ENCODE measurements at places on chromosomes 3 and 15.

DNA sequence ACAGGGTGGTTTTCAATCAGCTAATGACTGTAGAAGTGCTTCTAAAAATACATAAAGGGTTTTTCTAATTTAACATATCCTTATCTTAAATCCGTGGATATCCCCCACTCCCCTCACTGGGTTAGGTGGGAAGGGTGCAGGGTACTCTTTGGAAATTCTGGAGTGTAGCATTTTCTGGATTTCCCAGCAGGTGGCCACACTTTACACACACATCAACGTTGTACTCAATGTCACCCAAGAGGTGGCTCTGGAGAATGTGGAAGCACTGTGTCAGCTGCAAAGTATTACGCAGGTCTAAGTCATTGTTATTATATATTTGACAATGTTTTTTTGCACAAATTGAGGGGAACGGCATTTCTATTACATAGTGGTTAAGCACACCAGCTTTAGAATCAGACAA lies 168.8 kb downstream of the CHDH start:
- no peak for DNase-seq

DNA sequence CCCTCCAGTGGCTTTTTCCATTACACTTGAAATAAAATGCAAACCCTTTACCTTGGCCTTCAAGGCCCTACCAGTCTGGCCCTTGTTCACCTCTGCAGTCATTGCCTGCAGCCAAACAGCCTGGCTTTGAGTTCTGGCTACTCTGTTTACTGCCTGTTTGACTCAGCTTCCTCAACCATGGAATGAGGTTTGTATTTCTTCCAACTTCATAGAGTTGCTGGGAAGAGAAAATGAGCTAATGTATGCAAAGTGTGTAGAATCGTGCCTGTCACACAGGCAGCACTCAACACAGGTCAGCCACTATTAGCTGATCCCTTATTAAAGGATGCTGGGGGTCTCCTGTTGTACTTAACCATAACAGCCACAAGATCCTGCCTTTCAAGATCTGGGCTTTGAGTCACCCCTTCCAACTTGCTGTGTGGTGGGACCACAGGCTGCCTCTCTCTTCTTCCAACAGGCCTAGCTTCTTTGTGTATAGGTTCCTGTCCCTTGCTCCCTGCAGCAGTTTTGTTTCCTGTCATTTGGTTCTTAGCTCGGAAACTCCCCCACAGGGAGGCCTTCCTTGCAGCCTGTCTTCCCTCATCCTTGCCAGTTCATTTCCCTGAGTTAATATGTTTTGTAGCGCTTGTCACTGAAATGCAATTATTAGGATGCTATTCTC lies 6.4 kb downstream of the MED12L start:
- DNase-seq: peak; percentile 53

DNA sequence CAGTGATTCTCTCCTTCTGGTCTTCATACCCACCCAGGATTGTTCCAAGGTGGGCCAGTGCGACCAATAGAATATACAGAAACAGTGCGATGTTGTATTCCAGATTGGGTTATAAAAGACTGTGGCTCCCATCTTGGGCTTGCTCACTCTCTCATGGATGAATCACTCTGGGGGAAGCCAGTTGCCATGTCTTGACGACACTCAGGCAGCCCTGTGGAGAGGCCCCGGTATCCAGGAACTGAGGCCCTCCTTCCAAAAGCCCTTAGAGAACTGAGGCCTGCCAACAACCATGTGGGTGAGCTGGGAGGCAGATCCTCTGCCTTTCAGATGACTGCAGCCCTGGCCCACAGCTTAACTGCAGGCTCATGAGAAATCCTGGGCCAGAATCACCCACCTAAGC lies 57.2 kb downstream of the SH3GL3 start:
- no peak for DNase-seq

DNA sequence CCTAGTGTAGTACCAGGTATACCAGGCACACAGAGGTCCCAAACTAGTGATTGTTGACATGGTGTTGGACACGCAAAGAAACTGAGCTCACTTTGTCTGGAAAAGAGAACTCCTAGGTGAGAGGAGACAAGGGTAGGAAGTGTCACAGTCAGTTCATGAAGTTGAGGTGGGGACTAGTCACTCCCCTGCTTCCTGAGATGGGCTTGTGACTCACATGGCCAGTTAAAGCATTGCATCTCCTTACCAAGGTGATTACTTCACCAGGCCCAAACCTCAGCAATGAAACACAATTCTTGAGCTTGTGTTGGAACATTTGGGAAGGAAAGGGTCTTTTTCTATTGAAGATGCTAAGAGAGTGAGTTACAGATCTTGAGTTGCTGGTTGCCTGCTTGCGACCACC lies 49.2 kb upstream of the RAD18 start:
- no peak for DNase-seq

- DNase-seq: no peak
Observed at GRCh38 chr3:104642827-104643226, 723.9 kb upstream of the ALCAM start.

- DNase-seq: no peak
Observed at GRCh38 chr15:67358812-67359211, 104.2 kb downstream of the IQCH start.

- DNase-seq: no peak
Observed at GRCh38 chr3:29398787-29399186, 117.9 kb downstream of the RBMS3 start.

GRCh38 chr15:20646529-20647142 lies 105.0 kb upstream of the GOLGA6L6 start:
- DNase-seq: no peak

DNA sequence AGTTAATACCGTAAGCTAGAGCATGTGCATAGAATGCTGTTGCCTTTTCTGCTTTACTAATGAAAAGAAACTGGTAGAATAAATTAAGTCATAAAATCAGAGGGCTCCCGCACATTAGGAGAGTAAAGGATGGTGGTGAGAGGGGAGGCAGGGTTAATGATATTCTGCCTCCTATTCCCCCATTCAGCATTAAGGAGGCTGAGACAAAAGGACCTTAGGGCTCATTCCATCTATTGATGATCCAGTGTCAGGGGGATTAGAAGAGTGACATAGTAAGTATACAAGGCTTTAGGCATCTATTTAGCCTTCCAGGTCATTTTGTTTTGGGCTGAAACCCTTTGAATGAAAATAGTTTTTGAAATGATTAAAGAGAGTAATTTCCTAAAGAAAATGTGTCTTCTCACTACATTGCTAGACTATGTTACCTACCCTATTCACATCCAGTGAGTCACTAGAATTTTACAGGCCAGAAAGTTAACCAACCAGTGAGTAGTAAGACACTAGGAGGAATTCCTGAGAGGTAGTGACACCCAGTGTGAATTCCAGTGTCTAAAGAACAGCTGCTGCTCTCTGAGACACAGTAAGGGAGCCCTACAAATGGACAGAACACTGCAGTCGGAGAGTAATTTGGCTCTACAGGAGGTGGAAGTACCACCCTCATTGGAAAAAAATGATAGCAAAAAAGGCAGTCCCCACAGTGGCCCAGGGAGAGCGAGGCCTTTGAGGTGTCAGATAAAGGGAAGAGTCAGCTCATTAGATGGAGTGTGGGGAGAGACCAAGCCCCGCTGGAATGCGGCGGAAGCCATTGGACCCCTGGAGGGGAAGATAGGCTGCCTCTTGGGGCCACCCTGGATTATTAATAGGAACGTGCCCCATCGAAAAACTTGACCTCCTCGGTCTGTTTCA lies 67.6 kb downstream of the TUSC7 start:
- peak; percentile 4 for DNase-seq

GRCh38 chr3:175748087-175748730 lies 889.1 kb downstream of the NAALADL2 start:
- peak; percentile 18 for DNase-seq

DNA sequence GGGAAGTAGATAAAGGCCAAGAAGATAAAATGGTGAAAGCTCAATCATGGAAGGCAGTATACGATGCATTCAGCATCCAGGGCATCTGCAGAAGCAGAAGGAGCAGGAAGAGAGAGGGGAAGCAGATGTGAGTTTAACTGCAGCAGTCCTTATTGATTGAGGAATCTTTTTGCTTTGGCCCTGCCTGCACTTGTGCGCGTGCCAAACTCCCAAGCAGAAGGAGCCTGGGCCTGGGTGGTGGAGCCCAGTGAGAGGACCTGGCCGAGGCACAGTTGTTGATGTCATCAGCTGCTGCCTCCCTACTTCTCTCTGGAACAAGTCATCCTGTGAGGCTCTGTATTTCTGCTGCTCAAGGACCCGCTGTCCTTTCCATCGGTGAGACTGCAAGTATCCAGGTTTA lies 65.5 kb upstream of the ROPN1 start:
- DNase-seq: no peak

GRCh38 chr15:75007216-75007615 lies 11.9 kb downstream of the SCAMP5 start:
- no peak for DNase-seq

- DNase-seq: no peak
Observed at GRCh38 chr3:1611824-1612223, 486.8 kb upstream of the CNTN4 start.

GRCh38 chr3:149792452-149793270 lies at the start of gene ANKUB1:
Gene ANKUB1, minus strand, starts transcription at chr3:149792554. Its CDS starts 188 bp downstream, at chr3:149792366.
- no peak for DNase-seq

DNA sequence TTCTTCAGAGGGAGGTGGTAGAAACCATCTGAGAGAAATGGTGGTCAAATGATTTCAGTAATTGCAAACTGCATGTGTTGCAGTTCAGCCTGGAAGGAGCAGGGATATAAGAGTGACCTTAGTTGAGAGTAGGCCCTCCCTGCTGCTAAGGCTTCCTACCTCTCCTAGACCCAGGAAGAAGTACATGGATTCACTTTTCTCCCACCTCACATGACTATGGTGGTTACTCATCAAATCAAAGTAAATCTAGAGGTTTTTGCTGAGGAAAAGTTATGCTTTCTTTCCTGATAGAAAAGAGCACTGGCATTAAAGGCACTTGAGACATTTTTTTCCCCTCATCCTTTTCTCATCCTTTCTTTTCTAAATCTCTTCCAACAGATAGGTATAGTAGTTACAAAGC lies 43.2 kb upstream of the LEKR1 start:
- DNase-seq: no peak

GRCh38 chr15:67967871-67968431 lies 86.2 kb upstream of the PIAS1 start:
- peak; percentile 50 for DNase-seq

- no peak for DNase-seq
Observed at GRCh38 chr3:11903047-11903446, 56.4 kb upstream of the TAMM41 start.

GRCh38 chr15:67880651-67881182 lies 40.9 kb upstream of the RNU6-1 start:
- DNase-seq: no peak

DNA sequence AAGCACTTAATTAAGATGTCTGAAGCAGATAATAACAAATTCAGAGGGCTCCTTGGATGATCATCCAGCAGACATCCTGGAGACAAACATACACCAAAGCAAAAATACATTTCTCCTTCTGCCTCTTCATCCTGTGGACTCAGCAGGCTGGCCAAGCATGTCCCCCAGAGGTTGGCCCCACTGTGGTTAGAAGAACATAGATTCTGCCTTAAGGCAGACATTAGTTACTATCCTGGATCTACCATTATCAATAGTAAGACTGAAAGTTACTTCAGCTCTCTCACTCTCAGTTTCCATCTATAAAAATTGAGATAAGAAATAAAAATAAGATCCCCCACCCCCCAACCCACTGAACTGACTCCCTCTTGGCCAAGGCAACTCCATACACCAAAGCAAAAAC lies 28.6 kb upstream of the TGFBR2 start:
- DNase-seq: no peak

- no peak for DNase-seq
Observed at GRCh38 chr3:151320131-151320530, 3.5 kb upstream of the GPR87 start.

DNA sequence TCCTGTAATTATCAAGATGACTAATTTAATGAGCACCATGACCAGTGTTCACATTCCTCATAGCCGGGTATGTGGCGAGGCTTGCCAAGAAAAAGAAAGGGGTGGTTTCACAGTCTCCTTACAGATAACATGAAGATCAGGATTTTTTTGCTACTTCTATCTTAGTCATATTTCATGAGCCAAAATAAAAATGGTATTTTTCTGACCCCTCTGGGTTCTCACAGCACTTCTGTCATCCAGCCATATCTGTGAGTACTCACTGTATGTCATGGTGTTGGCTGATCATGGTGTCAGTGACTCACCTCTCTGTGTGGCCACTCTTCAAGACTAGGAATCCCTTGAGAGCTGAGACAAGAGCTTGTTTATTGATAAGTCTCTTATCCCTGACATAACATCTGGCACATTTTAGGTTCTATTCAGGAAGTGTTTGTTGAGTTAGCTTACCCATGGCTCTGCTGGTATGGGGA lies 130.5 kb upstream of the LMCD1 start:
- peak; percentile 80 for DNase-seq

DNA sequence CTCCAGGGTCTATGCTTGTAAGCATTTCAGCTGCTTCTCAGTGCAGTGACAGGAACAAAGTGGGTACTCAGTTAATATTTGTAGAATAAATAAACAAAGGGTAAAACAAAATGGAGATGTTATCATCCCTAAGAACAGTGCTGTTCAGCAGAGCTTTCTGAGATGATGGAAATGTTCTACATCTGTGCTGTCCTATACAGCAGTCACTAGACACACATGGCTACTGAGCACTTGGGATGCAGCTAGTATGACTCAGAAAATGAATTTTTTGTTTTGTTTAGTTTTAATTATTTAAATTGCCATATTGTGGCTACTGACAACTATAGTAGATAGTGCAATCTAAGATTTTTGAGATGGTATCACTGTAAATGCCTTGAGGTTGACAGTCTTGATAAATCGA lies 283.8 kb upstream of the ADAMTS9 start:
- no peak for DNase-seq

- DNase-seq: peak; percentile 73
Observed at GRCh38 chr3:41202834-41203345, 3.6 kb downstream of the CTNNB1 start.

GRCh38 chr3:193520738-193521137 lies 34.0 kb downstream of the ATP13A4 start:
- no peak for DNase-seq

DNA sequence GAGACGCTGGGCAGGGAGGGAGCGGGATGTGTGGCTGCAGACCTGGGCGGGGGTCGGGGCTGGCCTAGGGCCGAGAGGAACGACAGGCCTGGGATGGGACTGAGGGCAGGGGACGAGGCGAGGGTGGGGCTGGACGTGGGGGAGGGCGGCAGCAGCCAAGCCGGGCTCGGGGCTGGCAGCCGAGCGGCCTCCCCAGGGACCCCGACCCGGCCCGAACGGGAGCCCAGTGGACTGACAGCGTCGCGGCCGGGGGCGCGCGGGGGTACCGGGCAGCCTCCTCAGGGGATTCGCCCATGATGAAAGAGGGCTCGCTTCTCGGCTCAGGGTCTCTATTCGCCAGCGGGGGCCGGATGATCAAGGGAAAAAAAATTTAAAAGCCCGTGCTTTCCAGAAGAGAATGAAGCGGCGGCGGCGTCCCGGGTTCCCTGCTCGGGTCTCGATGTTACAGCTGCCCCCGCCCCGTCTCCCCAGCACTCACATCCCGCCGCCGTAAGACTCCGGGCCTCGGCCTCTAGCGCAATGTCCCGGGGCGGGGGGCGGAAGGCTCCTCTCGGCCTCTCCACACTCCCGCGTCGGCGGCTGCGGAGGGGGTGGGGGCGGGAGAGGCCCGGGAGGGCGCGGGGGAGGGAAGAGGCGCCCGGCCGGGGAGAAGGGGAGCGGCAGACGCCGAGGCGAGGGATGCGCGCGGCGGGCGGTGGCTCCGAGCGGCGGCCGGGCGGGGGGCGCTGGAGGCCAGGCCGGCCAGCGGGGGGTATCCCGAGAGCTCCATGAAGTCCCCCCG lies 4.3 kb downstream of the PTH1R start:
- no peak for DNase-seq

GRCh38 chr3:180534828-180535227 lies 67.1 kb upstream of the TTC14 start:
- DNase-seq: no peak
